ENCODE measurements at places on chromosomes 7 and 10. TPM values are rescaled to one million over a fixed set of nuclear protein-coding genes. Genes with fewer than 3 reads are reported as not detected.

- no peak for DNase-seq
- no peak overlapping the region for H3K27ac ChIP-seq
- no peak overlapping the region for H3K4me3 ChIP-seq
- peaks cover 100% of the 10 kb centered on the region for H3K27me3 ChIP-seq
- peaks cover 17% of the 10 kb centered on the region for H3K4me1 ChIP-seq
Observed at GRCh38 chr10:100659361-100660098, 85.9 kb upstream of the PAX2 start.

IGFBP3 gene
- 60.8 TPM for total RNA-seq

ITGB8 gene
- 1.5 TPM for total RNA-seq

PHYHIPL gene
- total RNA-seq = 0.11 TPM

- no peaks in the 10 kb centered on the region for H3K36me3 ChIP-seq
- H3K27ac ChIP-seq = no peak overlapping the region
- no peak for DNase-seq
- no peaks in the 10 kb centered on the region for H3K4me1 ChIP-seq
Observed at GRCh38 chr10:108629834-108630233, 1293.5 kb downstream of the XPNPEP1 start.

GRCh38 chr10:84429926-84430520 lies 101.6 kb downstream of the CCSER2 start:
- no peaks in the 10 kb centered on the region for H3K36me3 ChIP-seq
- DNase-seq = peak; percentile 34
- H3K4me3 ChIP-seq = no peak overlapping the region
- no peak overlapping the region for H3K27ac ChIP-seq

DNA sequence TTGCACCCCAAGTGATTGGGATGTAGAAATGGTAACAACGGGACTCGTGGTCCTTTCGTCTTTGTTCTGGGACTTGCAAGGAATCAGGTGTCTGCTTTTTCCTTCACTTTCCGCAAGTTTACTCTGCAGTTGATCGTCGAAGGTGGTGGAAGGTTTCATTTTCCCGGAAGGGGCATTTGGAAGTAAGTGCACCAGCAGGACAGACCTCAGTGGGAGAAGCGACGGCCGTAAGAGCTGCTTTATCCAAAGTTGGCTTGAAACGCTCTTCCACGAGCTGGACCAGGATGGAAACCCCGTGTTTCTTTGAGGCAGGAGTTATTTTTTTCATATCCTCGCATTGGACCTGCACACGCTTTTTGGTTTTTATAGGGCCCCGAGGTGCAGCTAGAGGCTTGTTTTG lies 1.2 kb downstream of the BRI3 start:
- H3K27me3 ChIP-seq = no peaks in the 10 kb centered on the region
- peak overlapping the region; percentile 98 for H3K27ac ChIP-seq
- peaks cover 70% of the 10 kb centered on the region for H3K4me1 ChIP-seq
- H3K36me3 ChIP-seq = no peaks in the 10 kb centered on the region
- no peak for DNase-seq

DNAJC12 gene
- 6.1 TPM for total RNA-seq

CLCN1 gene
- not detected for total RNA-seq

DNA sequence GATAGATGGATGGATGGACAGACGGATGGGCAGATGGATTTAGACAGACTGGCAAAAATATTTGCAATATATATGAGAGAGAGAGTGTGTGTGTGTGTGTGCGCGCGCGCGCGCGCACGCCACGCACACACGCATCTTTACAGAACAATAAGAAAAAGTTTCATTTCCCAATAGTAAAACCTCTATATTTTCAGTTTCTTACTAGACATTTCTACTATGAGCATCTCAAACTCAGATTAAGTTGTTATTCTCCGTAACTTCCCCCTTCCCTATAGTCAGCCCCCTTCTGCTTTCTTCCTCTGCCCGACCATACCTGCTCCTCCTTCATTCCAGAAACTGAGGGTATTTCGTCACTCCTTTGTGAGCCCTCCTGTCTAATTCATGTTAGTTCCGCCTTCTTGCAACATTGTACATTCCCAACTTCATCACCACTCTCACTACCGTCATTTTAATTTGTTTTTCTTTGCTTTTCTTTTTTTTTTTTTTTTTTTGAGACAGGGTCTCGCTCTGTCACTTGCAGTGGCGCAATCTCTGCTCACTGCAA lies 154.4 kb upstream of the SH2B2 start:
- H3K36me3 ChIP-seq = no peaks in the 10 kb centered on the region
- no peaks in the 10 kb centered on the region for H3K27me3 ChIP-seq
- H3K4me3 ChIP-seq = no peak overlapping the region
- H3K27ac ChIP-seq = no peak overlapping the region

DNA sequence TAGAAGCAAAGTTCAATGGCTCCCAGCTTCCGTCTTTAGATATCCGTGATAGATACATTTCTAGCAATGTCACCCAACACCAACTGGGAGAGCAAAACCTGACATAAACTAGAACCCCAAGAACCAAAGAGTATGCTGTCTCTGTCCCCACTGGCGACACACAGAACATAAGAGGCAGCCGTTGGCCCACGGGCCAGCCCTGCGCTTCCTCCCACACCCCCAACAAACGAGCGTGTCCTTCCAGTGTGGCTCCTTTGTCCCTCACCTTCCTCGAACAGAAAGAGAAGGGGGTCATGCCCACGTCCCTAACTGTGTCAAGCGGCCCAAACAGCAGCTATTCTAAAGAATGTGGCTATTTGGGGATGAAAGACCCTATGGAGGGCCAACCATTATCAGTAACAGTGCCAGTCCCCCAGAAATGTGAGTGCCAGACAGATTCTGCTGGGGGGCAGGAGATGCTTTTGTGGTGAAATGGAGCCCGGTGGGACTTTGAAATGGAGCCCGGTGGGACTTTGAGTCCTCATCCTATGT lies 171.9 kb downstream of the USP6NL start:
- no peaks in the 10 kb centered on the region for H3K36me3 ChIP-seq
- peaks cover 24% of the 10 kb centered on the region for H3K27me3 ChIP-seq
- DNase-seq = no peak
- no peak overlapping the region for H3K27ac ChIP-seq
- H3K4me3 ChIP-seq = no peak overlapping the region

GRCh38 chr7:80147543-80148391 lies 13.1 kb downstream of the GNAI1 start:
- peaks cover 44% of the 10 kb centered on the region for H3K4me1 ChIP-seq
- no peaks in the 10 kb centered on the region for H3K36me3 ChIP-seq
- no peak overlapping the region for H3K4me3 ChIP-seq
- no peak overlapping the region for H3K27ac ChIP-seq
- no peaks in the 10 kb centered on the region for H3K27me3 ChIP-seq

GRCh38 chr10:88745633-88746032 lies 14.2 kb upstream of the LIPN start:
- H3K27ac ChIP-seq = no peak overlapping the region
- H3K36me3 ChIP-seq = no peaks in the 10 kb centered on the region
- H3K27me3 ChIP-seq = peaks cover 30% of the 10 kb centered on the region
- H3K4me1 ChIP-seq = no peaks in the 10 kb centered on the region
- no peak overlapping the region for H3K4me3 ChIP-seq

GRCh38 chr10:8245814-8246142 lies 191.3 kb downstream of the GATA3 start:
- no peak overlapping the region for H3K27ac ChIP-seq
- H3K4me1 ChIP-seq = no peaks in the 10 kb centered on the region

GRCh38 chr7:13021566-13022300 lies 334.3 kb downstream of the ARL4A start:
- no peaks in the 10 kb centered on the region for H3K36me3 ChIP-seq
- H3K27ac ChIP-seq = no peak overlapping the region
- H3K27me3 ChIP-seq = no peaks in the 10 kb centered on the region

DNA sequence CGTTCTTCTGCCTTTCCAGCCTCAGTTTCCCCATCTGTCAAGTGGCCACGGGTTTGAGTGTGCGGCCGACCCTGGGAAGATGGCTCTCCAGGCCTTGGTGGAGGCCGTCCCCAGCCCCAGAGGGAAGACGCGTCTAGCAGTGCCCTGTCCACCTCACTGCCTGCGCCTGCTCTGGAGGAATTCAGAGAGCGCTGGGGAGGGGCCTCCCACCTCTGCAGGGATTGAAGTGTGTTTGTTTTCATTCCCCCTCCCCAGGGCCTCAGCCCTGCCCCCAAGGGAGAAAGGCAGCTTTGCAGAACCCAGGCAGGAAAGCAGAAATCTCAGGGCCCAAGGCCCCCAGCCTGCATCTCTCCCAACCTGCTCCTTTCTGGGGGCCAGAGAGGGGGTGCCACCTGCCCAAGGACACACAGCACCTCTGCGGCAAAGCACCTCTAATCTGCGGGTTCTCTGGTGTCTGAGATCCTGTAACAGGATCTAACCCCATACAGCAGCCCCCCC lies 91.0 kb downstream of the MICALL2 start:
- peaks cover 100% of the 10 kb centered on the region for H3K27me3 ChIP-seq
- H3K4me3 ChIP-seq = no peak overlapping the region
- no peak for DNase-seq

GRCh38 chr10:11707624-11708350 lies 34.4 kb upstream of the ECHDC3 start:
- no peaks in the 10 kb centered on the region for H3K36me3 ChIP-seq
- no peak overlapping the region for H3K4me3 ChIP-seq
- H3K27me3 ChIP-seq = peaks cover 35% of the 10 kb centered on the region

DNA sequence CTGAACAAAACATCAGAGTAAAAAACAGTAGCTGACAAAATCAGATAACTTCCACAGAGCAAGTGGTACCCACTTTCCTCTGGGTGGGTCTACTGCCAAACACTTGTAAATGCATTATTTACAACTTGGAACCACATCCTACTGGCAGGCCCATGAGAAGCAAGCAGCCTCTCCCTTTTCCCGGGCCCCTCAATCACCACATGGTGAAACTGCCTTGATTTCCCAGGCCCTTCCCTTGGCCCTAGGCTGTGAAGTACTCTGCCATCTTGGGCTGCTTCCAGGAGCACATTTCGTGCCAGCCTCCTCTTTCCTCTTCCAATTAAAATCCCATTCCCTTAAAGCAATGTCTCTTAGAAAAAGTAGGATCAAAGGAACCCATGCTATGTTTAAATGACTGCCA lies 71.4 kb downstream of the CUZD1 start:
- no peak overlapping the region for H3K27ac ChIP-seq
- no peaks in the 10 kb centered on the region for H3K36me3 ChIP-seq
- DNase-seq = no peak

TMEM248 gene
- total RNA-seq = 41.4 TPM

MYO1G gene
- 0.77 TPM for total RNA-seq

- H3K4me1 ChIP-seq = peaks cover 16% of the 10 kb centered on the region
- H3K4me3 ChIP-seq = no peak overlapping the region
- no peaks in the 10 kb centered on the region for H3K27me3 ChIP-seq
- H3K36me3 ChIP-seq = no peaks in the 10 kb centered on the region
- DNase-seq = no peak
Observed at GRCh38 chr10:114281006-114281405, 42.0 kb downstream of the VWA2 start.

DNA sequence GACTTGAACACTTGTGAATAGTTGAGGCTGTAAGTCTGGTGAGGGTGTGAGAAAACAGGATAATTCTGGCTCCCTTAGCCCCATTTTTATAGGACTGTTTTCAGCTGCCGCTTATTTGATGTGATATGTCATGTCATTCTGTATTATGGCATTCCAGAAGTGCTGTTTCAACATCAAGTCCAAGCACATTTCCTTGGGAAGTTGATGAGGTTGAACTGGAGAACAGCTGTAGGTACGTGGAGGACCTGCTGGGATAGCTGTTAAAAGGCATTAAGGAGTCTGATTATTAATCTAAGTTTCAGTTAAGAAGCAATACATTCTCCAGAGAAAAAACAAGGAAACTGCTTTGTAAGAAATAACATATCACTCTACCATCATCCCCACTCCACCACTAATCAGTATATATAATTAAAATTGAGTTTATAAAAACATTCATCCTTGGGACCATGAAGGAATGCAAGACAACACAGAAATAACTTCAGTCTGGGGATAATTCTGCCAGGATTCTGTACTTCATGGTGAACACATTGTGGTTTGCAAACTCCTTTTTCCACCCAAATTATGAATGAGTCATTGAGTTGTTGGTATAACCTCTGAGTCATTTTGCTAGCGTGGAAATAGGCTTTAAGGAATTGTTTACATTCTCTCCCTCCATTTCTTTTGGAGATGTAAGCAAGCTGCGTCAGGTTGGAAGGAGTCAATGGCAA lies 39.9 kb upstream of the TMEM229A start:
- H3K4me1 ChIP-seq = no peaks in the 10 kb centered on the region
- no peak overlapping the region for H3K27ac ChIP-seq
- no peaks in the 10 kb centered on the region for H3K27me3 ChIP-seq
- DNase-seq = no peak
- no peak overlapping the region for H3K4me3 ChIP-seq

DNA sequence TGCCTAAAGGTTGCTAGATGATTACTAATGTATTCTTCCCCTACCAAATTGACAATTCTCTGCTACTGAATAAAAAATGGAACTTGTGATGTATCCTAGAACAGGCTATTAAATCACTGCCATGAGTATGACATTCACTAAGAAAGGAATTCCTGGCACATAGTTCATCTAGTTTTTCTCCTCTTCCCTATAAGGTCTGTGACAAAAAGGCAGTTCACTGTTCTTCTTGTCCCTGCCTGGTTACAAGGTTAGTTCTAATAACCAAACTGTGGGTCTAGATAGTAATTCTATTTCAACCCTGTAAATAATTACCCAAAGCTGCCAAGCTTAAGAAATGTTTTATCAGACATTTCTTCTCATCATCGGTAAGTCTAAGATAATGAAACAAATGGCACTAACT lies 245.6 kb downstream of the BICC1 start:
- DNase-seq = no peak
- no peaks in the 10 kb centered on the region for H3K27me3 ChIP-seq
- H3K36me3 ChIP-seq = no peaks in the 10 kb centered on the region
- no peak overlapping the region for H3K27ac ChIP-seq

ANXA8 gene
- total RNA-seq = not detected

FAM25C gene
- not detected for total RNA-seq

DNA sequence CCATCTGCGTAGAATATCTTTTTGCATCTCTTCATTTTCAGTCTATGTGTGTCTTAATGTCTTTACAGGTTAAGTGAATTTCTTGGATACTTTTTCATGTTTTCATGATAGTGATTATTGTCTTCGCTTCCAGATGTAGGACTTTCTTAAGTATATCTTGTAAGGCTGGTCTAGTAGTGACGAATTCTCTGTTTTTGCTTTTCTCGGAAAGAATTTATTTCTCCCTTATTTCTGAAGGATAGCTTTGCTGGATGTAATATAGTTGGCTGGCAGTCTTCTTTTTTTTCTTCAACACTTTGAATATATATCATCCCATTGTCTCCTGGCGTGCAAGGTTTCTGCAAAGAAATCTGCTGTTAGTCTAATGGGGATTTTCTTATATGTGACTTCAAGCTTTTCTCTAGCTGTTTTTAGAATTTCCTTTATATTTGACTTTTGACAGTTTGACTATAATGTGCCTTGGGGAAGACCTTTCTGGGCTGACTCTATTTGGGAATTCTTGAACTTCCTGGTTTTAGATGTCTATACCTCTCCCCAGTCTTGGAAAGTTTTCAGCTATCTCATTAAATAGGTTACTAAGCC lies 14.3 kb downstream of the GTPBP4 start:
- no peak for DNase-seq
- no peaks in the 10 kb centered on the region for H3K27me3 ChIP-seq
- H3K36me3 ChIP-seq = peaks cover 100% of the 10 kb centered on the region
- H3K27ac ChIP-seq = no peak overlapping the region

DNA sequence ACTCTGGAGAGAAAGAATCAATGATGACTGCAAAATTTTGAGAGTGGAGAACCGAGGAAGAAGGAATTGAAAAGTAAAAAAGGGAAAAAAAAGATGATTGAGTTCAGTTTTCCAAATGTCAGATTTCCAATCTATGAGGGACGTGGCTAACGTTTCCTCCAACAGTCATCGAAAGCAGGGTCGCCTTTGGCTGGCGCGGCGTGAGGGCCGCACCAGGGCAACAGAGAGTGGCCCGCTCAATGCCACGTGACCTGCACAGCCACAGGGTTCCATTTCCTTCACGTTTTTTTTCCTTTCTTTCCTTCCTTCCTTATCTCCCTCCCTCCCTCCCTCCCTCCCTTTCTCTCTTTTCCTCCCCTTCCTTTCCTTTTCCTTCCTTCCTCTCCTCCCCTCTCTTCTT lies 101.9 kb downstream of the WDR37 start:
- H3K27me3 ChIP-seq = peaks cover 42% of the 10 kb centered on the region
- no peak overlapping the region for H3K4me3 ChIP-seq
- H3K27ac ChIP-seq = no peak overlapping the region
- H3K4me1 ChIP-seq = no peaks in the 10 kb centered on the region
